Endothelial cell (in vitro differentiated cells): ENCODE measurements at places on chromosomes 5 and 9. TPM values are rescaled to one million over a fixed set of nuclear protein-coding genes. Genes with fewer than 3 reads are reported as not detected.

GRCh38 chr5:68287631-68287975, 72.0 kb downstream of the PIK3R1 start:
- H3K4me3 ChIP-seq: peak overlapping the region; percentile 80
- peaks cover 12% of the 10 kb centered on the region for H3K4me1 ChIP-seq
- no peaks in the 10 kb centered on the region for H3K27me3 ChIP-seq
- DNase-seq: no peak
- H3K27ac ChIP-seq: peak overlapping the region; percentile 22
- peaks cover 3% of the 10 kb centered on the region for H3K36me3 ChIP-seq

- no peaks in the 10 kb centered on the region for H3K4me1 ChIP-seq
- H3K27ac ChIP-seq: no peak overlapping the region
- H3K4me3 ChIP-seq: no peak overlapping the region
- no peak for DNase-seq
- peaks cover 2% of the 10 kb centered on the region for H3K27me3 ChIP-seq
Observed at GRCh38 chr5:95969651-95970358, 8.2 kb upstream of the ELL2 start.

- H3K36me3 ChIP-seq: peaks cover 34% of the 10 kb centered on the region
- H3K27me3 ChIP-seq: peaks cover 11% of the 10 kb centered on the region
- peak overlapping the region; percentile 71 for H3K4me3 ChIP-seq
- no peak for DNase-seq
Observed at GRCh38 chr5:82274343-82275211, 3.6 kb downstream of the RPS23 start.

- H3K27me3 ChIP-seq: peaks cover 3% of the 10 kb centered on the region
- H3K4me3 ChIP-seq: no peak overlapping the region
- H3K27ac ChIP-seq: no peak overlapping the region
- no peaks in the 10 kb centered on the region for H3K36me3 ChIP-seq
- no peak for DNase-seq
Observed at GRCh38 chr5:132474131-132474723, 16.3 kb downstream of the IRF1 start.

GRCh38 chr5:151174612-151175101, 17.1 kb upstream of the ANXA6 start:
- H3K27ac ChIP-seq: no peak overlapping the region
- peaks cover 5% of the 10 kb centered on the region for H3K27me3 ChIP-seq
- peaks cover 5% of the 10 kb centered on the region for H3K4me1 ChIP-seq
- DNase-seq: no peak
- no peak overlapping the region for H3K4me3 ChIP-seq

- peaks cover 17% of the 10 kb centered on the region for H3K4me1 ChIP-seq
- no peak for DNase-seq
- H3K36me3 ChIP-seq: peaks cover 14% of the 10 kb centered on the region
- no peak overlapping the region for H3K27ac ChIP-seq
- H3K27me3 ChIP-seq: peaks cover 41% of the 10 kb centered on the region
Observed at GRCh38 chr9:34590381-34591247, 1.1 kb upstream of the CNTFR start.

DNA sequence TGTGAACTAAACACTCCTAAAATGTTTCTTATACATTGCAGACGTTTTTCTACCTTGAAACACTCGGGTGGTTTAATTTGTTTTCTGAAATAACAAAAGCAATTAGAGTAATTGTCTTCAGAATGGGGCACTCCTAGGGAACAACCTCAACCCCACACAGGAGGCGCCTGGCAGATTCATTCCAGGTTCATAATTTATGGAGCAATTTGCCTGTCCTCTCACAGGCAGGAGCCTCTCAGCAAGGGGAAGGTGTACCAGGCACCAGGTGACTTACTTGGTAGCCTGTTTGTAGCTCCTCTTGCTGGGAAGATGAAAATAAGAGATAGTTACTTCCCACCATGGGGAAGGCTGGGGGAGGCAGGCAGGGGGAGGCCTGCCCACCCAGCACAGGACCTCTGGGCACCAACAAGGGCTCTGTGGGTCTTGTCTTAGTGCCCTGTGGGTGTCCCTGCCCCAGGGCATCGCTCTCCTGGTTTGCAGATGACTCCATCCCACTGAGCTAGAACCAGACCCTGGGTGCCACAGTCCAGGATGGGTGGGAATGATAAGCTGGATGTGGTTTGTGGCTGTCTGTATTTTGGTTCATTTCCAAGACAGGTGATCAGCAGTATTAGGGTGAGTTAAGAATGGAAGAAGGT, 144.4 kb downstream of the FSTL4 start:
- H3K27ac ChIP-seq: no peak overlapping the region
- no peak for DNase-seq
- H3K4me1 ChIP-seq: no peaks in the 10 kb centered on the region
- H3K36me3 ChIP-seq: no peaks in the 10 kb centered on the region
- H3K27me3 ChIP-seq: peaks cover 3% of the 10 kb centered on the region
- no peak overlapping the region for H3K4me3 ChIP-seq

DNA sequence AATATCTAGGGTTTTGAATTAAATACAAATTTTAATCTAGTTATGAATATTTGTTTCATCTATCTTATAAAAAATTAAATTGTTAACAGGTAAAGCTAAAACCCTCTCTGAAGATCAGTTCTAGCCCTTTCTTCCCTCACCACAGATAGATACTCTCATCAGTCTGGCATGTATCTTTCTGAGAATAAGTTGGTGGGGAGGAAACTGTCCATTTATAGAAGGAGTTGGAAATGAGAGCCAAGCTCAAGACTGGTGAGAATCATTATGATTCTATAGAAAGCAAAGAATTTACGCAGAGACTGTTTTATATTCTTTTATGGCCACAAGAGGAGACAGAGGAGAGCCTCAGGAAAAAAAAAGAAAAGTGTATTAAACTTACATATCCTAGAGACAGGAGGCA, 59.0 kb downstream of the STARD4 start:
- no peak overlapping the region for H3K27ac ChIP-seq
- no peaks in the 10 kb centered on the region for H3K27me3 ChIP-seq
- peaks cover 2% of the 10 kb centered on the region for H3K4me1 ChIP-seq
- no peak for DNase-seq
- H3K4me3 ChIP-seq: no peak overlapping the region

DNA sequence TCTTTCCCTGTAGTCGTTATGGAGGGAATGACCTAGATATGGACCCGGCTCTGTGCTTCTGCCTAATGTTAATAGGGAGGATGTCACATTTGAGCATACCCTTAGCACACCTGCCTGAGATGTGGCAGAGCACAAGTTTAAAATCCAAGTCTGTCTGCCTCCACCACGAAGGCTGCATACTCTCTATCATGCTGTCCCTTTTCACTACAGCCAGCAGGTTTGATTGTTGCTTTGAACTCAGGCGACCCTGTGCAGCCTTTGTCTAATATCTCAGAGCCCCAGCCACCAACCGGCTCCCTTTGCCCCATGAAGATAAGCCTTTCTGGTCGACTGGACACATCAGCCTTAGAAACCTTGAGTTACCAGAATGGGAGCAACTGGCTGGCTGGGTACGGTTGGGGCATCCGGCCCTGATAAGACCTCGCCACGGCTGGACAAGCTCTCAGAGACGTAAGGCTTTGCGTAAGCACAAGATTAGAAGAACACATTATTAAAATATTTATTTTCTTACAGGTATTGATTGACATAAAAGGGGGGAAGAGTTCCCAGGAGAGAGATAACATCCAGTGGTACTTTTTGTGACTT, 222.0 kb upstream of the TRIM32 start:
- no peaks in the 10 kb centered on the region for H3K4me1 ChIP-seq
- peaks cover 4% of the 10 kb centered on the region for H3K27me3 ChIP-seq
- H3K36me3 ChIP-seq: no peaks in the 10 kb centered on the region
- H3K4me3 ChIP-seq: no peak overlapping the region

DNA sequence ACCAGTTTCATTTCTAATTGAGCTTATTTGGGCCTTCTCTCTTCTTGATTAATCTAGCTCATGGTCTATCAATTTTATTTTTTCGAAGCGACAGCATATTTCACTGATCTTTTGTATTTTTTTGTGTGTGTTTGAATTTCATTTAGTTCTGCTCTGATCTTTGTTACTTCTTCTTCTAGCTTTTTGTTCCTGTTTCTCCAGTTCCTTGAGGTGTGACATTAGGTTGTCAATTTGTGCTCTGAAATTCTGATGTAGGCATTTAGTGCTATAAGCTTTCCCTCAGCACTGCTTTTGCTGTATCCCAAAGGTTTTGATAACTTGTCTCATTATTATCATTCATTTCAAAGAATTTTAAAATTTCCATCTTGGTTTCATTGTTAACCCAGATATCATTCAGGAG, 67.3 kb downstream of the STRBP start:
- H3K4me1 ChIP-seq: peaks cover 19% of the 10 kb centered on the region
- H3K27ac ChIP-seq: no peak overlapping the region
- H3K36me3 ChIP-seq: peaks cover 4% of the 10 kb centered on the region
- H3K27me3 ChIP-seq: peaks cover 2% of the 10 kb centered on the region
- no peak overlapping the region for H3K4me3 ChIP-seq

GRCh38 chr9:79165020-79165780, 406.6 kb upstream of the TLE4 start:
- DNase-seq: no peak
- no peak overlapping the region for H3K4me3 ChIP-seq
- no peaks in the 10 kb centered on the region for H3K27me3 ChIP-seq

DNA sequence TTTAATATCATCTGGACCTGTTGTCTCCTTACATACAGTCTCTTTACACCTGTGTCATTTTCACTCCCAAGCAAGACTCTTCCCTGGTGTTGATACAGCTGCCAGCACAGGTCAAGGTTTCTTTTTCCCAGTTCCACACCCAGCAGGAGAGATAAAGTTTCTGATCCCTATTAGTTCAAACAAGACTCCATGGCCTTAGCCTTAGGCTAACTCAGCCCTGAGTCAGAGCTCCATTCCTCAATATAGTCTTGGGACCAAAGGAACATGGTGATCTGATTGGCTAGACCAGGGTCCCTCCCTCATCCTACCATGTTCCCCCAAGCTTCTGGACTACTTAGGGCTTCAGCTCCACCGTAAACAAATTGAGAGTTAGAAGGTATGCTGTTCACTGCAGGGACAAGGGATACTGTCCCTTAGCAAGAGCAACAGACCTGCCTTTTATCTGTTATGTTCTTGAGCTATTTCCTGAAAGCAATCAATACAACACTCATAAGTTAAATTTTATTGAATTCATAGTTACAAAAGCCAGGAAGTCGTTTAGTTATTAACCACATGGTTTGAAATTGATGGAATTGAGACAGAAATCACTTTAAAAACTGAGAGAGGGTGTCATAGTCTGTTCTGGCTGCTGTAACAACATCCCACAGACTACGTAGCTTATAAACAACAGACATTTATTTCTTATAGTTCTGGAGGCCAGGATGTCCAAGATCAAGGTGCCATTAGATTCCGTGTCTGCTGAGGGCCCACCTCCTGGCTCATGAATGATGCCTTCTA, 20.5 kb downstream of the SLC1A1 start:
- DNase-seq: no peak
- no peaks in the 10 kb centered on the region for H3K36me3 ChIP-seq
- H3K4me3 ChIP-seq: no peak overlapping the region
- peaks cover 1% of the 10 kb centered on the region for H3K4me1 ChIP-seq

GRCh38 chr9:87120610-87121009, 173.3 kb upstream of the GAS1 start:
- H3K36me3 ChIP-seq: no peaks in the 10 kb centered on the region
- DNase-seq: no peak
- no peak overlapping the region for H3K4me3 ChIP-seq
- H3K27me3 ChIP-seq: no peaks in the 10 kb centered on the region
- H3K27ac ChIP-seq: no peak overlapping the region

- no peaks in the 10 kb centered on the region for H3K4me1 ChIP-seq
- H3K27me3 ChIP-seq: no peaks in the 10 kb centered on the region
- H3K36me3 ChIP-seq: peaks cover 3% of the 10 kb centered on the region
- DNase-seq: no peak
- H3K27ac ChIP-seq: no peak overlapping the region
Observed at GRCh38 chr9:107190936-107191290, 92.2 kb upstream of the RAD23B start.

DNA sequence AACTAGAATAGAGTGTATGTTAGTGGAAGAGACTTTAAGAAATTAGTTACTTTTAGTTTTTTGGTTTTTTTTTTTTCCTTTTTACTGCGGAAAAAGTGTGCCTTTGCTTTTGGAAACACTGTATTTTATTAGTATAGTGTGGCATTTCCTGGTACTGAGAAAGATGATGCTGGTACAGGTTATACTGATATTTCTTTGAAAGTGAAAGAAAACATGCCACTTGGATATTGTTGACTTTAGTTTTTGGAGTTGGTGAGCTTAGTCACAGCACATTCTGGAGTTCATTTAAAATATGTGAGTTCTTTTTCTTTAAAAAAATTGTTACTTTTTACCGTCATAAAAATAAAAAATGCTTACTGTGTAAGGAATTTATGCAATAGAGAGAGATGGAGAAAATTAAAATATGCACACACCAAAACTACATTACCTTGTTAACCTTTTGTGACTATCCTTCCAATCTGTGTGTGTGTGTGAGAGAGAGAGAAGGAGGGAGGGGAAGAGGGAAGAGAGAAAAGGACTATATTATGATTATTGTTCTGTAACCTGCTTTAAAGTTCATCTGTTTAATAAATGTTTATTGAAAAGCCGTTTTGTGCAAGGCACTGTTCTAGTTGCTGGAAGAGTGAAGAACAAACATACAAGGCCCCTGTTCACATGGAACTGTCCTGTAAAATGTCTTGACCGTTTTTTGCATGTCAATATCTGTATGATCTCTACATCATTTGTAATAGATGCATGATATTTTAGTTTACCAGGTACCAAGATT, 1.9 kb downstream of the UGCG start:
- H3K27me3 ChIP-seq: no peaks in the 10 kb centered on the region
- no peak overlapping the region for H3K4me3 ChIP-seq
- no peak for DNase-seq
- H3K4me1 ChIP-seq: no peaks in the 10 kb centered on the region

- no peaks in the 10 kb centered on the region for H3K36me3 ChIP-seq
- no peak overlapping the region for H3K27ac ChIP-seq
- DNase-seq: no peak
- no peak overlapping the region for H3K4me3 ChIP-seq
- peaks cover 2% of the 10 kb centered on the region for H3K27me3 ChIP-seq
Observed at GRCh38 chr5:136034492-136034891, 5.7 kb downstream of the TGFBI start.

GRCh38 chr5:154757814-154758406, 2.7 kb downstream of the LARP1 start:
- peaks cover 35% of the 10 kb centered on the region for H3K4me1 ChIP-seq
- peak overlapping the region; percentile 24 for H3K27ac ChIP-seq
- DNase-seq: no peak
- peak overlapping the region; percentile 91 for H3K4me3 ChIP-seq
- peaks cover 4% of the 10 kb centered on the region for H3K36me3 ChIP-seq
- H3K27me3 ChIP-seq: peaks cover 14% of the 10 kb centered on the region

- H3K36me3 ChIP-seq: no peaks in the 10 kb centered on the region
- H3K27ac ChIP-seq: no peak overlapping the region
- H3K4me1 ChIP-seq: no peaks in the 10 kb centered on the region
- no peak for DNase-seq
Observed at GRCh38 chr5:117242028-117242427, 667.4 kb upstream of the SEMA6A start.

PDCD1LG2 gene
- not detected for total RNA-seq

TRIM32 gene
- 24.7 TPM for total RNA-seq

CERT1 gene
- total RNA-seq: 46.8 TPM

SV2C gene
- 0.15 TPM for total RNA-seq

TIMD4 gene
- not detected for total RNA-seq

PTGER4 gene
- 0.26 TPM for total RNA-seq

PCDHB16 gene
- total RNA-seq: 10.9 TPM
